Suppressor macrophage treated with lipopolysaccharide for 1 hour (primary cell): ENCODE measurements at places on chromosomes 3 and 15.

DNA sequence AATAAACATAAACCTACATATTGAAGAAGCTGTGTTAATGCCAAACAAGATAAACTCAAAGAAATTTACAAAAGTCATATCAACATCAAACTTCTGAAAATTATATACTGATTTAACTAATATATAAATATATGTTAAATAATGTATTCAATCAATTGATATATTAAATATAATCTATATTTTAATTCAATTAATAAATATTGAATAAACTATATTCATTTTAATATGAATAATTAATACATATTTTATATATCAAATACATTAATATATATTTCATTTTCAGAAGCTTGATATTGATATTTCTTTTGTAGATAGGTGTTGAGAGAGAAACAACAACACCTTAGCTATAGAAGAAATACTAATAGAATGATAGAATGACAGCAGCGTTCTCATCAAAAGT is 768.1 kb downstream of the MECOM start:
- no peak for DNase-seq

DNA sequence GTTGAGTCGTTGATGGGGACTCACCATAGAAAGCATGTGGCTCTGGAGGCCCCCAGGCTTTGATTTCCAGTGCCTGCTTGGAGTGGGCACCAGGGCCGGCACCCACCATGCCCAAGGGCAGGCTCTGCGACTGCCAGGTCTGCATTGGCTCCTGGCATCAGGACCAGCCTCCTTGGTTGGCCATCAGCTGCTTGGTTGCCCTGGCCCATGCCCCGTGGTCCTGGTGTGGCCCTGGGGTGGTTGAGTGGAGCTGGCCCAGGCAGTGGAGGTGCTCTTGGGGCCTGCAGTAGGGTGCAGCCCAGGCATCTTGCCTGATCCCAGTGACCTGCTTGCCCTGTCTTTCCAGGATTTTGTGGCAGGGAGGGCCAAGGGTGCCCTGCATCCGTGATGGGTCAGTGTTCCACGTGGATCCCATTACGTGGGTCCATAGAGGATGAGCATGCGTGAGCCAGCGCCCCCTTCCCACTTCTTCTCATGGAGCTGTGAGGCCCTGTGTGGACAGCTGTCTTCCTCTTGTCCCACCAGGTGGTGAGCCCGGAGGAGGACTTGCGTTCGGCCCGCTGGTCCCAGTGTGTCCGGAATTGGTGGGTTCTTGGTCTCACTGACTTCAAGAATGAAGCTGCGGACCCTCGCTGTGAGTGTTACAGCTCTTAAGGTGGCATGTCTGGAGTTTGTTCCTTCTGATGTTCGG is 187.0 kb downstream of the UBE3A start:
- DNase-seq: no peak

- DNase-seq: peak; percentile 45
Observed at GRCh38 chr3:48130321-48130904, 57.8 kb downstream of the CDC25A start.

DNA sequence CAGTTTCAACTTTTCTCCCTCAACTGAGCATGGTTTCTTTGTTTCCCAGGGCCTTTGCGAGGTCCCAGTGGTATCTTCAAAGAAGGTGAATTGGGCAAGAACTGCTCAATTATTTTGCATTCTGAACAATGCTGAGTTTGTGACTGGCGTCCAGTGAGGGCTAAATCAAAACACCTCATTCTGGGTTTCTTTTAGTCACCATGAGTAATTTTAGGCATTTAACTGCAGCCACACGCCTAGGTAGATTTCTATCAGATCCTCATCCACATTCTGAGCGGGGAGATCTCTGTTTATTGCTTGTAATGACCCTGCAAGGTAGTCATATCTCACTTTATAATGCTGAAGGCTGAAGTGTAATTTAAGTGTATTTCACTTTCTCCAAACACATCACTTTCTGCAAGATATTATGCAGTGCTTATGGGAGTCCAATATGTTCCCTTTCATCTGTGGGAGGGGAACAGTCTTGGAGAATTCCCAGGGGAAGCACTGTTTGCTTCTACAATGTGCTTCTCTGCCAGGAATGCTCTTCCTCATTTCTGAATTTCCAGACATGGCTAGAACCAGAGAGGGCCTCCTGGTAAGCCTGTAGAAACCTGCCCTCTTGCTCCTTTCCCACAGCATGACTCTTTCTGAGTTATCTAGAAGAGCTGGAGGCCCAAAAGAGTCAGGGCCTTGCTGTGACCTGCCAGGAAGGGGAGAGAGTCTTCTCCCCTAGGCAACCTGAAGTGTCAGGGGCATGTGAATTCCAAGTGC is 91.7 kb downstream of the FRMD4B start:
- peak; percentile 21 for DNase-seq

- no peak for DNase-seq
Observed at GRCh38 chr3:71244826-71245488, 338.6 kb downstream of the FOXP1 start.

DNA sequence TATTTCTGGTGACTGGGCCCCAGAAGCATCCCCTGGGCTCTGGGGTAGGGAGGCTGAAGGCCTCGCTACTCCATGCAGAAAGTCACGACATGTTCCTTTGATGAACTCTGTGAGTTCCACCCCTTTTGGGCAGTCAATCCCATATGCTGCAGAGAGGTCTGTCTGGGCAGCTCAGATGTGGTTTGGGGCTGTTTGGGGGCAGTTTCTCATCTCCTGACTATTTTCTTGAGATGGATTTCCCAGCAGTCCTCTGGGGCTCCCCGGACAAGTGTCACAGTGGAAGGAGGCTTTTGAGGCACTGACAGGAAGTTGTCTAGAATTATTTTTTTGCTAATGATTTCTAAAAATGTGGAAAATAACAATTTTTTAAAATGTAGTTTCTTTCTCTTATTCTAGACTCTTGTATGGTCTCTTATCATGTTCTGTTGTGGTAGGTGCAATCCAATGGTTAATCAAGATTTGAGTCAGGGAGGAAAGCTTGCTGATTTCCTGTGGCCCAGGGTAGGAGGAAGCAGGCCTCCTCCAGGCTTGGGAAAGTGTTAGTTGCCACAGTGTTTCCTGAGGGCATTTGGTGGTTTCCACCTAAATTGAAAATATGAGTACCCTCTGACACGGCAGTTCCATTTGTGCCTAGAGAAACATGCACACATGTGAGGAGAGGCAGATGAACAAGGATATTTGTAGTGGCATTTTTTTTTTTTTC is 19.9 kb upstream of the TATDN2 start:
- DNase-seq: peak; percentile 97

DNA sequence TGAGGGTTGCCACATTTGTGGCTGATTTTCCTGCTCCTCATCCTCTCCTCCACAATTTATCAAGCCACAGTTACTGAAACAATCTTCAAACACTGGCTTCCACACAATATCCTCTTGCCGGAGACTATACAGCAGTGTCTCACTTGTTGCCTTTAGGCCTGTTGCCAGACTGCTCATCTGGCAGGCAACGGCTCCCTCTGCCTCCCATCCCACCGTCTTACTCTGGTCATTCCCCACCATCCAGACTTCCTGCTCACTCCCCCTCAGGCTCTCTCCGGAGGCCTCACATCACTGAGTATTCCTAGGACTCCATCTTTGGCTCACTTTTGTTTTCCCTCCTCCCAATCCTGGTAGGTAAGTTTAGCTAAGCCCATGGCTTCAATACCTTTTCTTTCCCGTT is 301.9 kb downstream of the IL20RB start:
- DNase-seq: no peak

DNA sequence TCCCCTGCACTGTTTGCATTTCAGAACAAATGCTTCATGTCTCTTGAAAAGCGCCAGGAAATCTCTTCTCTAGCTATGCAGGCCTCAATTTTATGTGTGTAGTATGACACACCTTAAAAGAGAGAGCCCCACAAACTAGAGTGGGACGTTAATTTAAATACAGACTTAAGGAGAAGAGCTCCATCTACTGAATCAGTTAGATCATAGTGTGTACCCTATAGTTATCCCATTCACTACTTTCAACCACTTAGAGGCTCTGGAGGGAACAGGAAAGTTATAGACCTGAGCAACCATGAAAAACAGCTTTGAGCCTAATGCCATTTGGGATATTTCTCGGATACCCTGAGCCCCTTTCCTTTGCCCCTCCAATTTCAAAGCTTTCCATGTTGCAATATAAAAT is 153.7 kb downstream of the TIGIT start:
- no peak for DNase-seq

- no peak for DNase-seq
Observed at GRCh38 chr3:101778385-101779046, 495 bp upstream of the NXPE3 start.

DNA sequence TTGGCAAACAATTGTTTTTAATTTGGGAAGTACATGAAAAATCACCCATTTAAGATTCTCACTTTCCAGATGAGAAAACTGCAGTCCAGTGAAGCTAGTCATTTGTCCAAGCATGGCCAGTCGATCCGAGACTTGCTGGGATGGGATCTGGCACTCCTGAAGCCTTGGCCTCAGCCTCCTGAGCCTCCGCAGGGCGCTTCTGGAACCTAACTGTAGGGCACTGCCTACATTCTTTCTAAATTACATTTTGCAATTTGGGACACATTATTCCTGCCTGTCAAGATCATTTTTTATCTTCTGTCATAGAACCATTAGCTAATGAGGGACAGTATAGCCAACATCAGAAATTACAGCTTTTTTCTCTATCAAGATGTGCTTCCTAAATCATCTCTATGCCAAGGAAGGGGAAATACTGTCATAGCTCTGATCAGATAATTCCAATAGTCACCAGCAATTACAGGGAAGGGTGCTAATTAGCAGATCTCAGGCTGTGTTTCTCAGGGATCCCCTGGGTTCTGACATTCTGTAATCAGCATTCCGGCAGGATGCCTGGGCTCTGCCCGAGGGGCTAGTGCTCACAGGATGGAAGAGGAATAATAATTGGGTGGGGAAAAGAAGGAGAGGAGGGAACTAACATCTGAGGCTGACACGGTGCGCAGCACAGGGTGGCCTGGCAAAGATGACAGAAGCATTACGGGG is 28.3 kb downstream of the ANAPC13 start:
- DNase-seq: no peak
